Hematopoietic multipotent progenitor cell treated with erythropoietin and hydrocortisone succinate and interleukin-3 and kit ligand, for 15 days (in vitro differentiated cells): ENCODE measurements at places on chromosomes 7 and 10.

DNA sequence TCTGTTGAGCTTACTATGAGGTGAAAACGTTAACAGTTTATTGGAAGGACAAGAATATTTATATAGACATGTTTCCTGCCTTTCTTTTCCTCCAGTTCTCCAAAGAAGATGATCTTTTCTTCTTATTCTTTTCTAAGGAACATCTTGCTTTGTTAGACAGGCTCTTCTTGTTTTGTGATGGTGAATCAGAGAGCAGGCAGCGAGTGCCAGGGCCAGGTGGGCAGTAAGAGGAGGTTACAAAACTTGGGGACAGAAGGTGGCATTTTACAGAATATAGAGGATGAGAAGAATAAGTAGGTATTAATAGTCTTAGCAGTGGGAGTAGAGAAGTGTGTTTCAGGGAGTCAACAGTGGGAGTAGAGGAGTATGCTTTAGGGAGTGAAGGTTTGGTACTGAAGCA lies 223.6 kb downstream of the ARL4A start:
- no peak for DNase-seq

DNA sequence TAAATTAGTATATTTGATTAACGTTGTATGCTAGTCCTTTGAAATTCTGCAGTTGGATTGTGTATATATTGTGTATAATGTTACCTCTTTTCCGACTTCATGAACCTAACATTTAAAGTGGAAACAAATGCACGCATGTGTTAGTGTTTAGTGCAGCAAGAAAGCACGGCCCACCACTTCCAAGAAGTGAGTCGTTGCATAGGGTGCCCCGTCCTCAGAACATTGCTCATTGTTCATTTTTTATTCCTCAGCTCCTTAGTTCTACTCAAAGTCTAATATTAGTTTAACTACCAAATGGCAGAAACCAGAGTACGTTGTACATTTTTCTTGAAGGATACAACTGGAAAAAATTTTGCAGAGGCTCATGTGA lies 407.6 kb downstream of the AUTS2 start:
- no peak for DNase-seq

DNA sequence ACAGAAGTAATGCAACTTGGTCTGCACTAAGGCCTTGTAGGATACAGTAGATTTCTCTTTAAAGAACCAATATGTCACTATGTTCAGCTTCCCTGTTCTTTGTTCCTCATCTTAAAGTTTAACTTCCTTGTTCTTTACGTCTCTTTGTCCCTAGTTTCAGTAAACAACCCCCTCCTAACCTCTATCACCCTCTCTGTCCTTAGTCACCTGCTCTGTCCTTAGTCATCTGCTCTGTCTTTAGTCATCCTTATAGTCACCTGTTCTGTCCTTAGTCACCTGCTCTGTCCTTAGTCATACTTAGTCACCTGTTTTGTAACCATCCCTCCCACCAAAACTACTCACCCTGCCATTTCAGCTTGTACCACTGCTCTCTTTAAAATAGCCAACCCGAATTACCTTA lies 144.6 kb upstream of the TMEM106B start:
- no peak for DNase-seq

DNA sequence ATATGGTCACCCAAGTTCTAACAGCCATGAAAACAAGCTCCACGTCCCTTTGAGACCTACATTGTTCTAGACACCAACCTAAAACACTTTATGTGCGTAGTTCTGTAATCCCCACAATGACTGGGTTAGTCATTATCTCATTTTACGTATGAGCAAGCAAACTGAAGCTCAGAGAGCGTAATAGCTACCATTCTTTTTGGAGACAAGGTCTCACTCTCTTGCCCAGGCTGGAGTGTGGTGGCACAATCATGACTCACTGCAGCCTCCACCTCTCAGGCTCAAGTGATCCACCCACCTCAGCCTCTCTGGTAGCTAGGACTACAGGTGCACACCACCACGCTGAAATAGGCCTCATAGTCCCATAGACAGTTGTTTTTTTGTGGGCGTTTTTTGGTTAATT lies 10.5 kb downstream of the DAGLB start:
- no peak for DNase-seq

DNA sequence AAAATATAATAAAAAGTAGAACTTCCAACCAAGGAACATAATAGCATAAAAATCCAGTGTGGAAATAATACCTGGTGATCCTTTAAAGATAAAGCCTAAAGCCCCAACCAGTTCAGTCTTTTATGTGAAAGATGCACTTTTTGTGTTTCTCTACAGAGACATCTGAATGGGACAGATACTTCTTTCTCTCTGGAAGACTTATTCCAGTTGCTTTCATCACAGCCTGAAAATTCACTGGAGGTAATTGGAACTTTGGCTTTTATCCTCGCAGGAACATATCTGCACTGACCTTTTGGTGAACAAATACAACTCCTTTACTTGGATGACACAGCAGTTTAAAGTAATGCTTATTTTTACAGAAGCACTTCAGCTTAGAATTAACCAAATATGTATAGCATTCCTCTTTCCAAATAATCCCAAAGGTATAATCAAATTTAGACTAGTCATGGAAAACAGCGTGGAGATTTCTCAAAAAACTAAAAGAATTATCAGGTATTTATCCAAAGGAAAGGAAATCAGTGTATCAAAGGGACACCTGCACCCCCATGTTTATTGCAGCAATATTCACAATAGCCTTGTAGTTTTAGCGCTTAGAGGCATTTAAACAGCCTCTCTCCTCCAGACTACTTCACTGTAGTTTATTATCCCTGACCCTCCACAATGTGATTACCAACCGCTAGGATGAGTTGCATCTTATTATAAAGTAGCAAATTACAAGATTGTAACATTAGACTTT lies 16.8 kb downstream of the HNRNPA2B1 start:
- DNase-seq = no peak

- no peak for DNase-seq
Measured at GRCh38 chr7:138478499-138478908, 18.4 kb downstream of the TRIM24 start.

- DNase-seq = no peak
Measured at GRCh38 chr7:33841705-33842129, 63.6 kb upstream of the BMPER start.

GRCh38 chr10:86082556-86082955 lies 284.0 kb downstream of the GRID1 start:
- DNase-seq = no peak

DNA sequence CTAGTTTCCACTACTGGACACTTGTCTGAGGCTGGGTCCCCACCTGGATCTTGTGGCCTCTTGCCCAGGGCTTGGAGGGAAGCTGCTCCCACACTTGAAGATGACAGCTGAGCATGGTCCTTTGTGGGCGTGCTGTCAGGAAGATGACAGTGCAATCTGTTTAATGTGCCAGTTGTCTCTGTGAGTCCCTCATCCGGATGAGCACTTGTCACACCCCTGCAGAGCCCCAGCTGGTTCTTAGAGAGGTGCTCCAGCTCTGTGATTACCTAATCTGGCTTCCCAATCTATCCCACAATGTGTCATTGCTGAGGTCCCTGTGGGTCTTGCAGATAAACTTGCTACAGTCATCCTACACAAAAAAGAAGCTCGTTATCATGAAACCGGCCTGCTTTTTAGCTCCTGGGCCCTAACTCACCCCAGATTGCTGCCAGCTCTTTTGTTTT lies 34.8 kb upstream of the CCSER2 start:
- DNase-seq = no peak

GRCh38 chr10:84783386-84783785 lies 455.0 kb downstream of the CCSER2 start:
- DNase-seq = no peak

DNA sequence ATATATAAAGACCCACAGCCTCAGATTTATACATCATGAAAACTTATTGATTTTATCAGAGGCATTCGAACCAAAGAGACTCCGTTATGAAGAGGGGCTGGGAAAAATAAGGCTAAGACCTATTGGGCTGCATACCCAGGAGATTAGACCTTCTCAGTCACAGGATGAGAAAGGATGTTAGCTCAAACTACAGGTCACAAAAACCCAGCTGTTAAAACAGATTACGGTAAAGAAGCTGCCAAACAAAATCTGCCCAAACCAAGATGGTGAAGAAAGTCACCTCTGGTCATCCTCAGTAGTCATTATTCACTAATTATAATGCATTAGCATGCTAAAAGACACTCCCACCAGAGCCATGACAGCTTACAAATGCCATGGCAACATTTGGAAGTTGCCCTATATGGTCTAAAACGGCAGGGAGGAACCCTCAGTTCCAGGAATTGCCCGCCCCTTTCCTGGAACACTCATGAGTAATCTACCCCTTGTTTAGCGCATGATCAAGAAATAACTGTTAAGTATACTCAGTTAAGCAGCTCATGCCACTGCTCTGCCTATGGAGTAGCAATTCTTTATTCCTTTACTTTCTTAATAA lies 362.5 kb upstream of the PCDH15 start:
- no peak for DNase-seq

GRCh38 chr10:79084012-79084971 lies 15.5 kb downstream of the ZMIZ1 start:
- no peak for DNase-seq

GRCh38 chr10:12098966-12099365 lies 30.2 kb downstream of the DHTKD1 start:
- DNase-seq = no peak

- no peak for DNase-seq
Measured at GRCh38 chr10:110179220-110179619, 28.2 kb upstream of the MXI1 start.

DNA sequence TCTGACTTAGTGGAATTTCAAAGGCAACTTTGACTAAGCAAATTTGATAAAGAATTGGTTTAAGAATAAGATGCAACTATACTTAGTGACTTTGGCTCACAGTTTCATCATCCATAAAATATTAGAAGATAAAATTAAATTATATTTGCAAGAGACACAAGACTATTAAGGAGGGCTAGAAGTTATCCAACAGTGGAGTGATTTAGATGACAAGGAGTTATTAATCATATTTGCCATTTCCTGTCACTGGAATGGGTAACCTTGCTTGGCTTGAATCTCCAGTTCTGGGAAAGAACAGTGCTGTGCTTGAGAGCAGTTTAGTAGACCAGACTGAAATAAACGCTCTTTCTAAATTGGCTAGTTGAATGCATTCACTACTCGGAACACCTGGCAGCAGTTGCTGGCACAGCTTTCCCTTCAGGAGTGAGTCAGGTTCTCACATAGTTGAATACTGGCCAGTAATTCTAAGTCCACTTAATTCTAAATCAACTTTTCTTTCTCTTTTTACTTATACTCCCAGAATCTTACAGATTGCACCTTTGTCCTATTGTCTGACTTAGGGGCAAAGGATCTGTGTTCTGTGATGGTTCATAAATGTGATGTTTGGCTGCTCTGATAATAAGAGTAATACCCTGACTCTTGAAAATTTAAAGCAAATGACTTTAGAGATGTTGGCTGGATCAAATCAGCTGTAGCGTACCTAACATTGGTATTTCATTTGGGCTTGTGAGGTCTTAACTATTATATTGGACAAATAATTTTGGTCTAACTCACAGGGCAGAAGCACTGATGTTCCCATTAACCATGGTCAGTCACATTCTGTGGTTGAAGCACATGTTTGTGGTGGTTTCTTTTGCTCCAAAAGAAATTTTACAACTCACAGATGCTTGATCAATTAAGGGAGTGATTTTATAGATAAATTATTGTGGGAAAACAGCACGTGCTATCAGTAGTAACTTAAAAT lies 16.6 kb downstream of the STMP1 start:
- DNase-seq = no peak

- no peak for DNase-seq
Measured at GRCh38 chr10:9268176-9268575, 1213.7 kb downstream of the GATA3 start.

- no peak for DNase-seq
Measured at GRCh38 chr7:31478721-31479120, 35.2 kb upstream of the ITPRID1 start.

GRCh38 chr10:782751-783648 lies 93.5 kb upstream of the DIP2C start:
- no peak for DNase-seq

DNA sequence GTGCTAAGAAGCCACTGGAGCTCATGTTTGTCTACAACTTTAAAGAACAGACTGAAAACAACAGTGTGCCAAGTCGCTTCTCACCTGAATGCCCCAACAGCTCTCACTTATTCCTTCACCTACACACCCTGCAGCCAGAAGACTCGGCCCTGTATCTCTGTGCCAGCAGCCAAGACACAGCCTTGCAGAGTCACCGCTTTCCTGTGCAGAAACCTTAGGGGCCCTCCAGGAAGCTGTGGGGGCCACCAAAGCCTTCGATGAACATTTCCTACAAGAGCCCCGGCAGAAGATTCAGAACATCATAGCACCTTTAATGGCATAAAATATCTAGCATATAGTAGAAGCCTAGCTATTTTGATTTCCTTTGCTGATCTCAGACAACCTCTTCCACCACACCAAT lies 88.0 kb upstream of the PRSS58 start:
- DNase-seq = no peak

DNA sequence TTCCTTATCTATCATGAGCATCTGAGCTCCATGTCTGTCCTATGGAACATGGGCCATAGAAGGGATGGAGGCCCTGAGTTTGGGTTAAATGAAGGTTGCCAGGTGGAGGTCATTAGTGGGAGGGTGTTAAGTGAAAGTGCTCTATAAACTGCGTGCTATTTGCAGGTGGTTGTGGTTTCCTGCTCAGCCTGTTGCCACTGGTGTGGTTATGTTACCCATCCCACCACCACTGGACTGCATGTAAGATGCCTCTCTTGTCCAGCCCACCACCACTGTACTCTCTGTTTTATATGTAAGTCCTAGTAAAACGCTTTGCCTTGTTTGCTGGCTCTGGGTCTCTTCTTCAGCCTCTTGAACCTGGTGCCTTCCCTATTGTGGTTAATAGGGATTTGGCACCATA lies 711.2 kb downstream of the SORCS3 start:
- DNase-seq = no peak

- no peak for DNase-seq
Measured at GRCh38 chr10:120451968-120452367, 5.1 kb upstream of the PLPP4 start.

DNA sequence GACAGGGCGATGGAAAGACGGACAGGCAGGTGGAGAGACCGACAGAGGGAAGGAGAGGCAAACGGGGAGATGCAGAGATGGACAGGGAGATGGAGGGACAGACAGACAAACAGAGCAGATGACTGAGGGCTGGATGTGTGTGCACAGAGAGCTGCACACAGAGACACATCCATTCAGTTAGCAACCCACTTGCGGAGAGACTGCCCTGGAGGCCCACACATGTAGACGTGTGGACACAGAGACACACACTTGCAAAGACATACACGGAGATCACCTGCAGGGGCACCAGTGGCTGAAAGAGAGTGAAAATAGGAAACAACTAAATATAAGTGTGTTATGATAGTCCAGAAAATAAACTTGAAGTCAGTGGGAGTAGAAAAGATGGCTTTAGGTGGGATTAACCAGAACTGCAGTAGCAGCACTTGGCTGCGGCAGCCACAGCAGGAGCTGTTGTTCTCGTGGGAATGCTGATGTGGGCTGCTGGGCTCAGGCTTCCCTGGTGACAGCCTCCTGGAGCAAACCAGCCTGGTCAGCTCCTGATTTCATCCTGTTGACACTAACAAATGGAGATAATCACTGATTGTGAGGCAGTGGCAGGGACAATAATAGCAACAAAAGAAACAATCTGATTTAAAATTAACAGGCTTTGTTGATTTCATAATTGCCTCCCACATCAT lies 134.1 kb downstream of the CCNY start:
- DNase-seq = no peak

- no peak for DNase-seq
Measured at GRCh38 chr10:75466886-75467285, 35.5 kb downstream of the LRMDA start.

- DNase-seq = no peak
Measured at GRCh38 chr7:29612596-29612995, 49.0 kb downstream of the PRR15 start.
